ENCODE measurements at places on chromosomes 6 and 20.

- no peak overlapping the region for H3K27ac ChIP-seq
- peaks cover 48% of the 10 kb centered on the region for H3K27me3 ChIP-seq
- H3K4me3 ChIP-seq = no peak overlapping the region
- H3K4me1 ChIP-seq = peaks cover 17% of the 10 kb centered on the region
- H3K36me3 ChIP-seq = peaks cover 8% of the 10 kb centered on the region
Measured at GRCh38 chr6:37691904-37692806, 5.5 kb downstream of the MDGA1 start.

- H3K27me3 ChIP-seq = peaks cover 84% of the 10 kb centered on the region
- H3K36me3 ChIP-seq = peaks cover 13% of the 10 kb centered on the region
- peaks cover 29% of the 10 kb centered on the region for H3K4me1 ChIP-seq
- DNase-seq = no peak
Measured at GRCh38 chr20:2799271-2799670, 1.2 kb downstream of the CPXM1 start.

GRCh38 chr20:13131688-13132087, 89.4 kb upstream of the ISM1 start:
- no peak overlapping the region for H3K4me3 ChIP-seq
- no peaks in the 10 kb centered on the region for H3K4me1 ChIP-seq
- DNase-seq = no peak
- H3K27me3 ChIP-seq = peaks cover 25% of the 10 kb centered on the region
- peaks cover 2% of the 10 kb centered on the region for H3K36me3 ChIP-seq

- peaks cover 2% of the 10 kb centered on the region for H3K4me1 ChIP-seq
- H3K27ac ChIP-seq = no peak overlapping the region
- no peak overlapping the region for H3K4me3 ChIP-seq
- H3K27me3 ChIP-seq = no peaks in the 10 kb centered on the region
- no peak for DNase-seq
Measured at GRCh38 chr20:32891926-32892660, 33.4 kb downstream of the EFCAB8 start.

DNA sequence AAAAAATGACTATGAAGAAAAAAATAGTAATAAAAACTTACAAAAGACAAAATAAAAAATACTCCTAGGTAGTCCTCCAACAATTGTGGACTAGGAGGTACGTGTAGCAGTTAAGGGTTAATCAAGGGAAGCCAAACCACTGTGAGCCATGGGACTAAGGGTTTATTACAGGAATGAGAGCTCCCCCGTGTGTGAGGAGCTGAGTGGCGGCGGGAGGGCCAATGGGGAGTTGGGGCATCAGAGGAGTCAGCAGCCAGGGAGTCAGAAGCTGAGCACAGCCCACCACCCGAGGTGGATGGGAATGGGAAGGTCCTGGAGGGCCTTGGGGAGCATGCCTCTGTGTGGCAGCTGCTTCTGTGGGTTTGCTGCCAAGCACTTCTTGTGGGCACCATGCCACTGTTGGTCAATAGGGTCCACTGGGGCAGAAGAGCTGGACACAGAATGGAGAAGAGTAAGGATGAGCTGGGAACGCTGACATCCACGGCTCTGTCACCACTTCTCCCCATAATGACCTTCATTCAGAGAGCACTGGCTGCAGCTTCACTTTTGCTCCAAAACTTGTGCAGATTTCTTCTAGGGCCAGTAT, 373.3 kb downstream of the CDKAL1 start:
- peaks cover 2% of the 10 kb centered on the region for H3K36me3 ChIP-seq
- H3K4me3 ChIP-seq = no peak overlapping the region
- H3K4me1 ChIP-seq = no peaks in the 10 kb centered on the region
- DNase-seq = no peak

- DNase-seq = no peak
- no peak overlapping the region for H3K27ac ChIP-seq
- peaks cover 12% of the 10 kb centered on the region for H3K4me1 ChIP-seq
- H3K4me3 ChIP-seq = peak overlapping the region; percentile 86
- H3K27me3 ChIP-seq = peaks cover 79% of the 10 kb centered on the region
Measured at GRCh38 chr20:47785854-47786764, 828 bp upstream of the SULF2 start.

DNA sequence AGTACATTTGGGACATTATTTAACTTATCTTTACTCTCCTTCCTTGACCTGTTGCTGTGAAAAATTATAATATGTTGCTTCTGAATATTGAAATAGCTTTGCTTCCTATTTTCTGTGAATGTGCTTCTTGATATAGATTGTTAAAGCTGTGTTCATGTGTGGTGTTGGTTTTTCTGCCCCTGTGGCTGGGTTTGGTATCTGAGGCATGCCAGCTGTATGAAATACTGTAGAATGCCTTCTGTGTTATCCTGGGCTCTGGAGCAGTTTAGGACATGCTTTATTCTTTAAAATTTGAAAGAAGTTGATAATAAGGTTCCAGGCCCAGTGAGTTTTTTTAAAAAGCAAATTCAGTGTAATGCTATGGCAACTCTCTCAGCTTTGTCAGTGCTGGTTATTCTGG, 71.7 kb downstream of the HIVEP1 start:
- H3K27me3 ChIP-seq = no peaks in the 10 kb centered on the region
- no peak overlapping the region for H3K4me3 ChIP-seq
- no peak for DNase-seq
- peaks cover 48% of the 10 kb centered on the region for H3K4me1 ChIP-seq
- peaks cover 9% of the 10 kb centered on the region for H3K36me3 ChIP-seq

DNA sequence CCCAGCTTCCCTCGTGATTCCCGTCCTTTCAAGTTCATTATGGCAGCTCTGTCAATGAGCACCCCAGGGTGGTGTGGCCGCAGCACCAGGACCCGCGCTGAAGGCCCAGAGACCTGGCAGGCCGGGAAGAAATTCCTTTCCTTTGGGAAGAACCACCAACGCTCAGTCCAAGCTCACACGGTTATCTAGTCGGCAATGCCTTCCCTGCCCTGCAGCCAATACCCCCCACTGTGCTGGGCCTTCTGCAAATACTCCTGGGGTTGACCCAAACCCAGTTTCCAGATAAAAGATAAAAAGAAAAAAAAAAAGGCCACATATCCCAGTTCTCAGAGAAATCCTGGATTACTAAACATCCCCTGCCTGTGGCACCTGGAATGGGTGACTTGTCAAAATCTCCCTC, 28.7 kb downstream of the PXDC1 start:
- no peak for DNase-seq
- no peaks in the 10 kb centered on the region for H3K36me3 ChIP-seq
- peaks cover 2% of the 10 kb centered on the region for H3K4me1 ChIP-seq
- no peak overlapping the region for H3K4me3 ChIP-seq
- peaks cover 8% of the 10 kb centered on the region for H3K27me3 ChIP-seq

- no peaks in the 10 kb centered on the region for H3K36me3 ChIP-seq
- no peak overlapping the region for H3K4me3 ChIP-seq
- DNase-seq = no peak
Measured at GRCh38 chr6:39137245-39137644, 22.3 kb upstream of the SAYSD1 start.

DNA sequence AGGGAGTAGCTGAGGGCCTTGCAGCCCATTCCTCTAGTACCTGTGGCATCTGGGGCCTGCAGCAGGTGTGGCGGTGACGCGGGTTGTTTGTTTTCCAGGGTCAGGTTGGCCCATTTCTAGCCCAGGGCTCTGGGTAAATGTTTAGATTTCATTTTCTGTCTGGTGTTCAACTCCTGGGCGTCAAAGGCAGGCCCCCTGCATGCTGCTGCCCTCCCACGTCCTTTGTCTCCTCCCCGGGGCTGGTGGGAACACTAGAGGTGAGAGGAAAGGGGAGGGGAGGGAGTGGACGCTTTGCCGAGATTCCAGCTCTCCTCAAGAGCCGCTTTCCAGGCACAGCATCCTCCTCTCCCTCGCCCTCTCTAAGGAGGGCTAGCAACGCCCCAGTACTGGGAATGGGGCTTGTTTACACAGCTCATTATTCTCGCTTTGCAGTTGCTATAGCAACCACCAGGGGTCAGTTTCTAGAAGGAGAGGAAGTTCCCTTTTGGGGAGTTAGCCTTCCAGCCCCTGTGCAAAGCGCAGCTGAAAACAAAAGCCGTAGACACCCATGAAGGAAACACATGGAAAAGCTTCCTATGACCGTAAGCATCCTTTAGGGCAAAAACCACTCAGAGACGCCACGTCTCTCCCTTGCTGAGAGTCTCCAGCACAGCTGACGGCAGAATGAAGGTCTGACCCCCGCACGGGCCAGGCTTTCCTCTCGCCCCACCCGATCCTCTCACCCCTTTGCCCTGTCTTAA, 170.6 kb downstream of the LY86 start:
- peaks cover 26% of the 10 kb centered on the region for H3K27me3 ChIP-seq
- no peaks in the 10 kb centered on the region for H3K4me1 ChIP-seq
- no peak for DNase-seq
- H3K4me3 ChIP-seq = no peak overlapping the region
- no peak overlapping the region for H3K27ac ChIP-seq
- H3K36me3 ChIP-seq = no peaks in the 10 kb centered on the region

DNA sequence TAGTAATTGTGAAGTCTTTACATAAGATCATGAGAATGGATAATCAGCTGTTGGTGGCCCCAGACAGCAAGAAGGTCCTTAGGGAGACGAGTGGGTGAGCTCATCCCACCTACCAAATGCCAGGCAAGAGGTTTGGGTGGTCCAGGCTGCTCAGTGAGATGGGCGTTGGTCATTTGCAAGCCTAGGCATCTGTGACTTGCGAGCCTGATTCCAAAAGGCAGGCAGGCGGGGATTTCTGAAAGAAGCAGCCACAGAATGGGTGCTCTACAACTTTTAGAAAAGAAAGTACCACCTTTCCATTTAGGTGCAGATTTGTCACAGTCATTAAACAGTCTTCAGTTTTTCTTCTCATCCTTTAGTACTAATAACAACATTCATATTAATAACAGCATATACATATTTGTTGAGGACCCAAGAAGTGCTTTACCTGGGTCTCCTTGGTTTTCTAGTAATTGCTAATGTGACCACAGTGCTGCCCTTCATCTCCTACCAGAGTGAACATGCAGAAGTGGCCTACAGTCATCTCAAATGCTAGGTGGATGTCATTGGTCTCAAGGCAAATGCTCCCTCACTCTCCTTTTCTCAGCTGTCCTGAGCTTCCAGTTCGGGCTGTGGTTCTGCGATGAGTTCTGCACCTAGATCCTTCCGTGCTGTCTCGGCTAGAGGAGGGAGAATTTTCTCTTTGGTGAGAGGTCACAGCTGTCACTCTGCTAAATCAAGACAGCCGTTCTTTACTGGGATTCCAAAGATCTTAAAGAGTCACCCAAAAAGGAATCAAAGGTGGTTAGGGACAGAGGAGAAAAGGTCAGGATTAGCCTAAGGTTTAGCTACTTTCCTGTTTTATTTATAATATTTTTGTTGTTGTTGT, 2.7 kb downstream of the WRNIP1 start:
- peak overlapping the region; percentile 93 for H3K4me3 ChIP-seq
- H3K27me3 ChIP-seq = no peaks in the 10 kb centered on the region
- DNase-seq = no peak
- peak overlapping the region; percentile 24 for H3K27ac ChIP-seq
- H3K4me1 ChIP-seq = peaks cover 42% of the 10 kb centered on the region

DNA sequence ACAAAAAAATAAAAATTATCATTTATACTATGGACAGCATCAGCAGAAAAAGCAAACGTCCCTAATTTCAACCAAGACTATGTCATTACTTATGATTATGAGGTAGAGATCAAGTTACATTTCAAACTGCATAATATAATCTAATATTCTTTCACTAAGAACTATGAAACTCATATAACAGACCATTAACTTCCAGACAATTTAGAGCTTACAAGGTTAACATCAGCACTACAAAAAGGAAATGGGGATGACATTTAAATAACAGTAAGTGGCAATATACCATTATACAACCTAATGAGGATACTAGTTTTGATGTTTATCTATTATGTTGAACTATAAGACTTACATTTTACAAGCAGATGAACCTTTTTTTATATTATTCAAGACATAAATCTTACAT, 261.0 kb upstream of the THEMIS start:
- no peaks in the 10 kb centered on the region for H3K36me3 ChIP-seq
- no peak for DNase-seq
- H3K4me1 ChIP-seq = no peaks in the 10 kb centered on the region

GRCh38 chr6:136050475-136050874, 199.0 kb downstream of the PDE7B start:
- H3K4me1 ChIP-seq = peaks cover 6% of the 10 kb centered on the region
- no peak overlapping the region for H3K4me3 ChIP-seq
- no peak for DNase-seq
- peak overlapping the region; percentile 81 for H3K27ac ChIP-seq
- peaks cover 4% of the 10 kb centered on the region for H3K27me3 ChIP-seq
- H3K36me3 ChIP-seq = no peaks in the 10 kb centered on the region

- peaks cover 5% of the 10 kb centered on the region for H3K4me1 ChIP-seq
- H3K36me3 ChIP-seq = peaks cover 4% of the 10 kb centered on the region
- DNase-seq = no peak
Measured at GRCh38 chr6:27608916-27609883, 136.3 kb upstream of the ZNF184 start.

GRCh38 chr6:39995633-39996032, 61.4 kb upstream of the MOCS1 start:
- no peak overlapping the region for H3K27ac ChIP-seq
- no peaks in the 10 kb centered on the region for H3K4me1 ChIP-seq
- H3K36me3 ChIP-seq = no peaks in the 10 kb centered on the region
- no peaks in the 10 kb centered on the region for H3K27me3 ChIP-seq
- no peak overlapping the region for H3K4me3 ChIP-seq
- DNase-seq = no peak

DNA sequence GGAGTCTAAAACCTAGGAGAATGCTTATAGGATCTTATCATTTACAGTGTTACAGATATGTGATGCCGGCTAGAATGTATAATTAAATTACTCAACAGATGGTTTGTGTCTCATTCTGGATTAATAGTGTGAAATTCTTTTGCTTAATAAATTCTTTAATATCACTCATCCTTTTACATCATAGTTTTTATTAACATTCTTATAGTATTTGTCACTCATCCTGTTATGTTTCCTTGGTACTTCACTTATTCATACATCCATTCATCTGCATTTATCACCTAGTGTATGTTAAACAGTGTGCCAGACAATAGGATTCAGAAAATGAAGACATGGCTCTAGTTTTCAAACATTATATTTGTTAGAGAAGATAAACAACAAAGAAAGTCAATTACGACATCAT, 468.7 kb downstream of the FRK start:
- DNase-seq = no peak
- H3K27me3 ChIP-seq = no peaks in the 10 kb centered on the region
- H3K4me1 ChIP-seq = no peaks in the 10 kb centered on the region
- H3K36me3 ChIP-seq = no peaks in the 10 kb centered on the region

- no peaks in the 10 kb centered on the region for H3K36me3 ChIP-seq
- DNase-seq = no peak
- H3K4me1 ChIP-seq = no peaks in the 10 kb centered on the region
- no peak overlapping the region for H3K4me3 ChIP-seq
Measured at GRCh38 chr6:80605165-80605989, 498.9 kb downstream of the BCKDHB start.

GRCh38 chr6:47524136-47524845, 46.7 kb downstream of the CD2AP start:
- H3K4me3 ChIP-seq = no peak overlapping the region
- H3K27ac ChIP-seq = no peak overlapping the region
- DNase-seq = no peak
- H3K27me3 ChIP-seq = no peaks in the 10 kb centered on the region
- H3K36me3 ChIP-seq = no peaks in the 10 kb centered on the region
- H3K4me1 ChIP-seq = peaks cover 36% of the 10 kb centered on the region
